GM04504 (cell line): ENCODE measurements at places on chromosomes 13 and 19.

DNA sequence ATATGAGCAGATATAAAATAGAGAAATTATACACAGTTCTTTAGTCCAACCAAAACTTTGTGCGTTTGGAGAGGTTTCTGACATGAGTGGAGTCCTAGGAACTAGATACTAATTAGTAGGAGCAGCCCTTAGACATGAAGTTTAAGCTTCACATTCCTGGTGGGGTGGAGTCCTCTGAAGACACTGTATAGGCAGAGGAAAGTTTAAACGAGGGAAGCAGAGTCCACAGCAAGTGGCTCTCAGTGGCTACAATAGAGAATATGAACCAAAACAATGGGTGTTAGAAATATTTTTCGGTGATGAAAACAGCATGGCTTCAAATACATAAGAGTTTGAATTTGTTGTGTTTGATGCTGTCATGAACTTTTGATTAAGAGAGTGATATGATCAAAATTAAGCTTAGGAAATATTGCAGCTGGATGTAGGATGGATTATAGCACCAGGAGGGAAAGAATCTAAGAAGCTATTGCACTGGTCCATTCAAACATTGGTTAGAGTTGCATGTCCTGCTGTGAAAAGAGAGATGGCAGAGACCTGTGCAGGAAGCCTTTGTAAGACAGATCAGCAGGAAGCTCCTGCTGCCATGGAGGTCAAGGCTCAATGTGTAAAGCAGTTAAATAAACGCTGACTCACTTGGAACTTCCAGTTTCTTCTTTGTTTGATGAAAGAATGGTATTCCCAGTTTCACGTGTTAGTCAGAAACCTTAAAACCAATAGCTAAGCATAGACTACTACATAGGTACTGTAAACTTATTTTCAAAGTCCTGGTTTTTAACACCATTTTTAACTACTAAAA lies 175.2 kb downstream of the TDRD3 start:
- DNase-seq: peak; percentile 28

- DNase-seq: no peak
Observed at GRCh38 chr19:2782329-2782935, 641 bp downstream of the SGTA start.

- DNase-seq: no peak
Observed at GRCh38 chr19:862581-863314, 3.3 kb downstream of the CFD start.

DNA sequence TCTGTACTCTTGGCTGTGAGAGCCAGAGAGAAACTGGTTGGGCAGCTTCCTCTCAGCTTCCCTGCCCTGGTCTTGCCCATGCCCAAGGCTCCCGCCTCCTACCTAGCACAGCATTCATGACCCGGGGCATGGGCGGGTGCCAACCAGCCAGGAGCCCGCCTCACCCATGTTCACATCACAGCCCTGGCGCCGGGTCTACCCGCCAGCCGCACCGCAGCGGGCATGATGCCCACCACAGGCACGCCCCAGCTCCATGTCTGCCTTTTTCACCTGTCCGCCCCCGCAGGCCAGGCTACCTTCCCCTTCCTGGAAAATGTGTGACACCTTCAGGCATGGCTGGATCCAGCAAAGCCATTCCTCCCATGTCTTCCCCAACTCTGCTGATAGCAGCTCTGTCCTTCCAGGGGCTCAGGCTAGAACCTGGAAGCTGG lies 42.1 kb downstream of the PTPRS start:
- DNase-seq: no peak

DNA sequence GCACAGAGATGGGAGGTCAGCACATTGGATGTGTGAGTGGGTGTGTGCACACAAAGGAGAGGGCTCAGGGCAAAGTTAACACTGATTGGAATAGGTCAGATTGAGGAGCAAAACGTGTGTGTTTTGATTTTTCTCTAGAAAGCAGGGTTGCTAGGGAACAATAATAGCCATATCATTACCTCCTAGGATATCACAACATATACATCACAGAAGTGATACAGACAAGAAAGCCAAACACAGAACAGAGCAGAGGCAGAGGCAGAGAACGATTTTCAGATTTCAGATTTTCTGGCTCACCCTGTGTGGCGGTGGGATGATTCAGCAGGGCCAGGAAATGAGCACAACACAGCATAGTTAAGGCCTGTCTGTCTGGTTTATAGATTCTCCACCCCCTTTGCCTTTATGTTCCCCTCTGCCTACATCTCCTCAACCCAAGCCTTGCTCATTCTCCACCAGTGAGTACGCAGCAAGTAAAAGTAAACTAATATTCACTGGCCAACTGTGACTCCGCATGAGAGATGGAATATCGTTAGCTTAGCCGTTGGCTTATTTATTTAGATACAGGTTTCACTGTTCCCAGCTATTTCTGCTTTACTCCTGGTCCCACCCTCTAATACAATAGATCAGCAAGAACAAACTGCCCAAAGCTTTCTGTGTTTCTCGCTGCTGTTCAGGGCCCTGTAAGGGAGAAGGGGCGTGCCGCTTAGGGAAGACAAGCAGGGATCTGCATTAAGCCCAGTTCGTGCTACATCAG lies 182.7 kb upstream of the TSC22D1 start:
- DNase-seq: peak; percentile 42
